Common myeloid progenitor, CD34-positive (primary cell): ENCODE measurements at places on chromosomes 1 and 21.

DNA sequence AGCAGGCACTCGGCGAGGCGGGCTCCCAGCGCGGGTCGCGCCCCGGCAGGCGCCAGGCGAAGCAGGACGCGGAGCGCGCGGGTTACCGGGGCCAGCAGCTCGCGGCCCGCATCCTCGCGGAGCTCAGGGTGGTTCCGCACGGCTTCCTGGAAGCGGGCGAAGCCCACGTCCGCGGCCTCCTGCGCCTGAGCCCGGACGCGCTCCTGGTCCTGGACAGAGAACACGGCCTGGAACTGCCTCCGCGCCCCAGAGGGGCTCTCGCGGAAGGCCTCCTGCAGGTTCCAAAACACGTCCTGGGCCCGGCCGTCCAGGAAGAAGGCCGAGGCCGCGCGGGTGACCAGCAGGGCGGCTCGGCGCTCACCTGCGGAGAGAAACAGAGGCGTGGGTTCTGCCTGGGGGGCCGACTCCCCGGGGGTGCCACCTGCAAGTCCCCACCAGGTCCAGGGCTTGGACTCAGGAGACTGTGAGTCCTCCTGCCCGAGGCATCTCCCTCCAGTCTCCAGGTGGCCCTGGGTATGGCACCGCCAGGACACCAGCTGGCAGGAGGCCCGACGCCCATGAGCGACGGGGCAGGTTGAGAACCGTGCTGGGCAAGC lies 11.4 kb downstream of the TTC34 start:
- DNase-seq = no peak

DNA sequence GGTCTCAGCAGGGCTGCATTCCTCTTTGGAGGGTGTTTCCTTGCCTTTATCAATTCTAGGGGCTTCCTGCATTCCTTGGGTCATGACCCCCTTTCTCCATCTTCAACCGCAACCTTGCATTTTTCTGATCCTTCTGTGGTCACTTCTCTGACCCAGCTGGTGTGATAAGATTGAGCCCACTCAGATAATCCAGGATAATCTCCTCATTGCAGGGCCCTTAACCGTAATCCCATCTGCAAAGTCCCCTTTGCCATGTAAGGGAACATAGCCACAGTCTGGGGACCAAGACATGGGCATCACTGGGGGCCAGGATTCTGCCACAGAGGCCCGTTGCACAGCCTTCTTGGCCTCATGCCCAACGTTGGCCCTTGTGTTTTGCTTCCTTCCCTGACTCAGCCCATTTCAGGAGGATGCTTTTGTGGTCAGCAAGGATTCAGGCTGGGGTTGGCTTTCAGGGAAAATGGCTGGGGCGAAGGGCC lies 35.0 kb upstream of the IL19 start:
- no peak for DNase-seq

- no peak for DNase-seq
These were observed 264.3 kb downstream of the GRIK1 start for GRCh38 chr21:29675451-29675850.

DNA sequence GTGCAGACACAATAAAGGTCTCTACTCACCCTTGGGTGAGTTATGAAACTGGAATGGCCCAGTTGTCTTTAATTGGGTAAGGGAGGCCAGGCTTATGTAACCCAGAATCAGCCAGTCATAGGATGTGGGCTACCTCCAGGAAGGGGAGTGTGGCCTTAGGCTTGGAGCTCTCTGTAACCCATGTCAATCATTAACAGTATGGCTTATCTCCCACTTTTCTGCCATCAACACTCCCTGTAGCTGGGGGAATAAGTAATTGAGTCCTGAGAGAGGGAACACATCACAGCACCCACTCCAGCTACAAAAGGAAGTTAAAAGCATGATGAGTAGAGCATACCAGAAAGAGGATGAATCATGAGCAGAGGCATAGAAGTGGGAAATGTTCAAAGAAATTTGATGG lies 327.0 kb upstream of the DUSP10 start:
- DNase-seq = no peak

GRCh38 chr1:182317611-182318161 lies 73.9 kb downstream of the GLUL start:
- no peak for DNase-seq

GRCh38 chr1:11169202-11169601 lies 20.0 kb upstream of the ANGPTL7 start:
- no peak for DNase-seq

DNA sequence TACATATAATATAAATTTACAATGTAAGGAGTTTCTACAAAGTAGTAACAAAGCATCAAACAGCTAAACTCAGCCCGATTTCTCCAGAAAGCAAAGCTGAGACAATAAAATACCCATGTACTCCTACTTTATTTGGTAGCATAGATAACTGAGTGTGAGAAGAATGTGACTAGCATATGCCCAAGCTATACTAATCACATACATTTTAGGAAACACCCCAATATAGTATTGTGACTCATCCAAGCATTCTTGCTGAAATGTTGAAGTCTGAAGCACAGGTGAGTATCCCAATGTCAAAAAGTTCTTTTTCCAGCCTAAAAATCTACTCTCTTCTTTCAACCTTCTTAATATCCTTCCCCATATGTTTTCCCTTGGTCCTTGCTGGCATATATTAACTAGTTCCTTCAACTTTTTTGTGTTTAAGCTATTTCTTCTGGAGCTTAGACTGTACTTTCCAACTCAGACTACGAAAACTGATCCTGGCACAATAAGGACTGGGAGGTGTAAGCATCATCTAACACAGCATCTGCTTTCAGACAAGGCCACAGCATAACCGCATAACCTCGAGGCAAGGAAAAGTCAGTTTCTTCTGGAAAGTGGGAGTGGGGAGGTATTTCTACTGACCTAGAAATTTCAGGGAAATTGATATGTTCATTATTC lies 163.0 kb upstream of the RNPC3 start:
- DNase-seq = no peak

- no peak for DNase-seq
These were observed 51.6 kb upstream of the ITPKB start for GRCh38 chr1:226790545-226791181.

GRCh38 chr1:1418464-1419362 lies 2.4 kb downstream of the ANKRD65 start:
- no peak for DNase-seq

DNA sequence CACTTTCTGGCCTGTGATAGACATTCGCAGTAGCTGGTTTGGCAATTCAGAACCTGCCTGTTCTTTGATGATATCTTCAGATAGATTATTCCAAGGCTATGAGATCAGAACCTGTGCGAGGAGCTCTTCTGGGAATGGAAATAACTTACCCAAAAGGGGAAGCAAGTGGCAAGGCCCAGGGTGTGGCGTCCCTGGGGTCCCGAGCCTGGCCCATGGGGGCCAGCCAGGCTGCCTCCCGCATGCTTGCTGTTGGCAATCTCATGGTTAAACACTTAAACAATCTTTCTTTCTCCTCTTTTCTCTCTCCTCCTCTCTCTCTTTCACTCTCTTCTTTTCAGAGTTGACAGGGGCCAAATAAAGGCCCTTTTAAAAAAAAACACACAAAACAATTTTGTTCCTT lies 108.1 kb downstream of the RNF220 start:
- DNase-seq = no peak

DNA sequence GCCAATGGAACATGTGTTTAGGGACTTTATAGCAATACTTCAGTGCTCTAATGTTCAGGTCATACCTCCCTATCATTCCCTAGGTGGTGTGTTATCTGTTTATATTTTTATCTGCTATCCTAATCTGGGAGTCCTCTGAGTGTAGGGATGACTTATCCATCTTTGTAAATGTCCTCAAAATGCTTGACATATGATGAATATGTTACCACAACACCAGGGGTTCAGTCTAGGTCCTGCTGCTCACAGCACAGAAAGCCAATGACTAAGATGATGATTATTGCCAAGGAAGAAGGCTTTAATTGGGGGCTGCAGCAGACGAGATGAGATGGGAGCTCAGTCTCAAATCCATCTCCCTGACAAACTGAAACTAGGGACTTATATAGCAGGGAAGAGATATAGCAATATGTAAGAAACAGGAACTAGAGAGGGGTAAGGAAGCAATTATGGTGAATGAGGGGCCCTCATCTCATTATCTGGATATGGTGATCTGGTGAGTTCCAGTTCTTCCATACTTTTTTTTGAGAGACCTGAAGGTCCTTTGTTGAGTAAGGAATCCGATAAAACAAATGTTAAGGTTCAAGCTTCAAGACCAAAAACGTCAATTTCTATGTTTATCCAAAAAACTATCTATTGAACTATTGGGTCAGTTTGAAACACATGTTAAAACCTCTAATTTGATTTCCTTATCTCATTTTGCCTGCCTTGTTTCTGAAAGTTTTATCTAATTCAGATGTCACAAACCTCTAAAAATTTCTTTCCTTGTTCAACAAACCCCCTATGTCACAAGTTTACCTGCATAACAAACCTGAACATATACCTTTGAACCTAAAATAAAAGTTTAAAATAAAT lies 256.7 kb upstream of the CACYBP start:
- DNase-seq = peak; percentile 46

DNA sequence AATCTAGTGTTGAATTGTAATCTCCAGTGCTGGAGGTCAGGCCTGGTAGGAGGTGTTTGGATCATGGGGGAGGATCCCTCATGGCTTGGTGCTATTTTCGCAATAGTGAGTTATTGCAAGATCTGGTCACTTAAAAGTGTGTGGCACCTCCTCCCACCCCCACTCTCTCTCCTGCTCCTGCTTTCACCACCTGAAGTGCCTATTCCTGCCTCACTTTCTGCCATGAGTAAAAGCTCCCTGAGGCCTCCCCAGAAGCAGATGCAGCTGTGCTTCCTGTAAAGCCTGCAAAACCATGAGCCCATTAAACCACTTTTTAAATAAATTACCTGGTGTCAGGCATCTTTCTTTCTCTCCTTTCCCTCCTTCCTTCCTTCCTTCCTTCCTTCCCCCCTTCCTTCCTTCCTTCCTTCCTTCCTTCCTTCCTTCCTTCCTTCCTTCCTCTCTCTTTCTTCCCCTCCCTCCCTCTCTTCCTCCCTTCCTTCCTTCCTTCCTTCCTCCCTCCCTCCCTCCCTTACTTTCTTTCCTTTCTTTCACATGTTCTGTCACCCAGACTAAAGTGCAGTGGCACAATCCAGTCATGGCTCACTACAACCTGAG lies 172.4 kb downstream of the C1orf21 start:
- DNase-seq = no peak

DNA sequence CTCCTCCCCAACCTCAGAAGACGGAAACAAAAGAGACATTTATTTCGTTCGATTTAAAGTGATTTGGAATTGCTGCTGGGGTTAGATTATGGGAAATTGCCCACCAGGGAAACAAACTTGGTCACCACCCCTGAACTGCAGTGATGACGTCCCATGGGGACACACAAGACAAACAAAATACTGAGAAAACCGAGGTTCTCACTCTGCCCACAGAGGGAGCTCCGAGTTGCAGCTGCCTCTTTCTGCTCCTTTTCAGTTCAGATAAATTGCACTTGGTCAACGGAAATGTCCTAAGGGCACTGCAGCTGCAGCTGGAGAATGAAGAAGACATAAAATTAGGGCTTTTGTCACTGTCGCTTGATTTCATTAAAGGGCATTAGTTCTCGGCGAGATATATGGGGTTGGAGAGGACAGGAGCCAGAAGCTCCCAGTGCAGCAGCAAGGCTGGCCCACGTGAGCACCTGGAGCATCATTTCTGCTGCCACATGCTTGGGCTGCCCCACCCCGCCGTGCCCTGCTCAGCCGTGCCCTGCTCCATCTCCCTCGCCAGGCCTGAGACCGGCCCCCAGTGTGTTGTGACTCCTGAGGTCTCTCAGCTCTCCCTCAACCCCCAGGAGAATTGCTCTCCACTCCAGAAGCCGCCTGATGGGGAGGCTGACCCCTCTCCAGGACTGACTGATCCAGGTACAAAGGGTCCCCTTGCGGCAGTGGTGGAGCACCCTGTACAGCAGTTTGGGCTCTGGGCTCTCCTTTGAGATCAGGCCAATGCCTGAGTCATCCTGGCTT lies 231.7 kb upstream of the AJAP1 start:
- no peak for DNase-seq

DNA sequence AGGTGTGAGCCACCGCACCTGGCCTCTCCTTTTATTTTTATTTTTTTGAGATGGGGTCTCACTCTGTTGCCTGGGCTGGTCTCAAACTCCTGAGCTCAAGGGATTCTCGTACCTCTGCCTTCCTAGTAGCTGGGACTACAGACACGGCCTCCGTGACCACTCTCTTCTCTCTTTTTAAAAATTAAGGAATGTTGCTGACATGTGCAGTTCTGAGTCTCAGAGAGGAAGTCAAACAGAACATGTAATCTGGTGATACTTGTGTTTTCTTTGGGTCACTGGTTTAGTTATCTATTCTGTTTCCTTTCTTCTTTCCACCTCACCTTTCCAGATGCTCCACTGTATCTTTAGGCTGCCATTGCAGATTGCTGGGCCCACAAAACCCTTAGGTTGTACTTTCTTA lies 2.7 kb downstream of the WDTC1 start:
- DNase-seq = no peak
